ENCODE measurements at places on chromosomes 3 and 15. TPM values are rescaled to one million over a fixed set of nuclear protein-coding genes. Genes with fewer than 3 reads are reported as not detected.

VIPR1 gene
- total RNA-seq: 2.2 TPM

COL6A5 gene
- total RNA-seq: not detected

EXD1 gene
- total RNA-seq: not detected

TGM4 gene
- total RNA-seq: not detected

THSD4 gene
- 80.7 TPM for total RNA-seq

GASK1A gene
- total RNA-seq: 0.59 TPM

PIF1 gene
- total RNA-seq: 0.42 TPM

SECISBP2L gene
- 42.7 TPM for total RNA-seq

LSAMP gene
- total RNA-seq: 19.9 TPM

IL5RA gene
- total RNA-seq: 0.17 TPM

LRTM1 gene
- not detected for total RNA-seq

FEZF2 gene
- total RNA-seq: not detected

PROK2 gene
- total RNA-seq: 0.22 TPM

SERP1 gene
- 23.0 TPM for total RNA-seq

SMCO1 gene
- total RNA-seq: 110 TPM

TJP1 gene
- 123 TPM for total RNA-seq

Measured in left ventricle myocardium superior (tissue), 1 donor.